Stimulated activated CD4-positive, alpha-beta T cell treated with anti-CD3 and anti-CD28 coated beads, Interleukin-1b, Interleukin-23, amount 100 ng/mL, for 24 hours (primary cell): ENCODE measurements at places on chromosomes 11 and 22.

DNA sequence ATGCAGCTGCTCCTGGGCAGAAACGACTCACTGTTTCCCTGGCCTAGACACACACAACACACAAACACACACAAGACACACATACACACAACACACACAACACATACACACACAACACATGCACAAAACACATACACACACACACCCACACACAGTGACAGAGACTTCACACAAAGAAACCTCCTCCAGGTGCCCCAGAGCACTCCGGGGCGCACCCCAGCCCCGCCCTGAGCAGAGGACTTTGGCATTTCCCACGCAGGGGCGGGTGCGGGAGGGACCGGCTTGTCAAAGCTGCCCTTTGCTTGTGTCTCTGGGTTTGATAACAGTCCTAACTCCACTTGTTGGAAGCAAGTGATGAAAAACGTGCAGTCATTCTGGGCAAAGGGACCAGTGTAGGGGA is 6.5 kb downstream of the APOBEC3A start:
- no peak for DNase-seq

DNA sequence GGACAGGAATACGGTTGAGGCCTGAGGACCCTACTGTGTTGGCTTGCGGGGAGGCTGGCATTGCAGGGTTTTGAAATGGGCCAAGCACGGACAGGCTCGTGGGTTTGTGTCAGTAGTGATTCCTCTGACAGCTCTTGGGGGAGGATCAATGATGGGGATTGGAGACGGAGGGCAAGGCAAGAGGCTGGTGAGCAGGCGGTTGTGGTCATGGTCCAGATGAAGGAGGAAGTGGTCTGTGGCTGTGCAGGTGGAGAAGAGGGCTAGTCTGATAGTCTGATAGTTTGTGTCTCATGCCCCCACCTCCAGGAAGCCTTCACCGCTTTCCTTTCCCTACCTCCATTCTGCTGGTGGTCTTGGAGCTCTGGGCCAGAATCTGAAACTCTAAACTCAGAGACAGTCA is 3.0 kb downstream of the MAFF start:
- DNase-seq: no peak

DNA sequence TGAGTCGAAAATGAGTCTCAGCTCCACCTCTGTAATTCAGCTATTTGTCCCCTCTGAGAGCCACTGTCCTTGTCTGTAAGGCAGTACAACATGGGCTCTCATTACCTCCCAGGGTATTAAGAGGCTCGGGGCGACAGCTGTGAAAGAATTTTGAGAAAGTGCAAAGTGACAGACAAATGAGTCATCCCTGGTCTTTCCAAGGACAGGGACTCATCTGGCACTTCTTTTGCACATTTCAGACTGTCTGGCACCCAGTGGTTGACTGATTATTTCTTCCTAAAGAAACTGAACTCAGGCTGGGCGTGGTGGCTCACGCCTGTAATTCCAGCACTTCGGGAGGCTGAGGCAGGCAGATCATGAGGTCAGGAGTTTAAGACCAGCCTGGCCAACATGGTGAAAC is 62.1 kb upstream of the ARFGAP3 start:
- DNase-seq: no peak

- no peak for DNase-seq
Observed at GRCh38 chr22:36009085-36009484, 19.5 kb downstream of the RBFOX2 start.

- DNase-seq: no peak
Observed at GRCh38 chr22:17929909-17930308, 94.5 kb downstream of the MICAL3 start.

- no peak for DNase-seq
Observed at GRCh38 chr11:36131721-36132397, 157.4 kb downstream of the COMMD9 start.

DNA sequence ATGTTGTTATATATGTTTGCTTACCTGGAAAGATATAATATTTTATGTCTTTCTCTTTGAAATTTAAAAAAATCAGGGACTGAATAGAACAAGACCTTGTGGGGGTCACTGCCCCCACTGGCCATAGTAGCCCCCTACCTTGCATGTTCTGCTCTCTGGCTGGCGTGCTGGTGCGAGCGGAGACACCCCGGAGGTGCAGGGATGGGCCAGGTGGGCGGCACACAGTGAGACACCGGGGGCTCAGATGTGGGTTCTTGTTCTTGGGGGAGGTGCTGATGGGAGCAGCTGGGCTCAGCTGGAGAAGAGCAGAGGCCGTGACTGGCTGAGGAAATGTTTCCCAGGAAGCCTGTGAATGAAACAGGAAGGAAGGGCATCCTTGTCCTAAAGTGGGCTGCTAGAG is 20.2 kb downstream of the GAB4 start:
- DNase-seq: no peak

- no peak for DNase-seq
Observed at GRCh38 chr11:72673284-72673942, 809 bp downstream of the PDE2A start.

GRCh38 chr11:875203-875602 is 32.6 kb downstream of the TSPAN4 start:
- no peak for DNase-seq

DNA sequence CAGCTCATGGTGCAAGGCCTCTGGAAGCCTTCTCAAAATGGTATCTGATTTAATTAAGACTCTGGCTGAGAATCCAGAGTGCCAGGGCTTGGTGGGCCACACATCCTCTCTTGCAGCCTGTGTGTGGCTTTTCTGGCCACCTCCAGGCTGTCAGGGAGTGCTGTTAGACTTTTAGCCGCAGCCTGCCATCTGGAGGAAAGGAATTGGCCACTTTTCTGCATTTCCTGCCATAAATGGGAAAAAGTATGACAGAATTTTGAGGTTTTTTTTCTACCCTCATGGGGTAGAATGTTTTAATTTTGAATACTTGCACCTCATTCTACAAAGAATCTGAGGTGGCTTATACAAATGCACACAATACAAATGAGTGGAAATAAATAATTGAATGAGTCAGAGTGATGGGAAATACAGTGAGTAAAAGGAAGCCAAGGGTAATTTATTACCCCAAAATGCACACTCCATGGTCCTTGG is 218.4 kb downstream of the ADAMTS15 start:
- no peak for DNase-seq

DNA sequence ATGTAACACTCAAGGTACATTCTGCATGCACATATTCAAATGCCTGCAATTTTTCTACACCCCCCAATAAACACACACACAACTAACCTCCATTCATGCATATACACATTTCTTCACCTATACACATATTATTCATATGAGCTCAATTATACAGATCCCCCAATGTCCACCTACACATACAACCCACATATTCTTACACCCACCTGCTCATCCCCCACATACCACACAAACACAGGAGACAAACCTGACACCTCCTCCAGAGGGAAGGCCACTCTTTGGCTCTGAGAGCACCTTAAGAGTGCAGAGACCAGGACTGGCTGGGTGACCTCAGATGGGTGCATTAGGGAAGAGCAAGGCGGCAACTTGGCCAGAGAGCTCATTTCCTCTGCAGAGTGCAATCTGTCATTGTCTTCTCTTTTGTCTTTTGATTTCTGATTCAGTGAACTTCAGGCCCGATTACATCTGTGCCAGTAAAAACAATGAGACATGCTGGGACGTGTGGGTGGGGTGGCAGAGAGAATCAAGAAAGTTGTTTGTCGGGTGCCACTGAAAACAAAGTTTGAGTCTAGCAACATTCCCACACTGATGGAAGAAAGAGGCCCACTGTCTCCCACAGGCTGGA is 208.4 kb downstream of the NXPE2 start:
- DNase-seq: no peak

GRCh38 chr11:61023086-61023965 is 51.8 kb downstream of the CD6 start:
- DNase-seq: no peak

DNA sequence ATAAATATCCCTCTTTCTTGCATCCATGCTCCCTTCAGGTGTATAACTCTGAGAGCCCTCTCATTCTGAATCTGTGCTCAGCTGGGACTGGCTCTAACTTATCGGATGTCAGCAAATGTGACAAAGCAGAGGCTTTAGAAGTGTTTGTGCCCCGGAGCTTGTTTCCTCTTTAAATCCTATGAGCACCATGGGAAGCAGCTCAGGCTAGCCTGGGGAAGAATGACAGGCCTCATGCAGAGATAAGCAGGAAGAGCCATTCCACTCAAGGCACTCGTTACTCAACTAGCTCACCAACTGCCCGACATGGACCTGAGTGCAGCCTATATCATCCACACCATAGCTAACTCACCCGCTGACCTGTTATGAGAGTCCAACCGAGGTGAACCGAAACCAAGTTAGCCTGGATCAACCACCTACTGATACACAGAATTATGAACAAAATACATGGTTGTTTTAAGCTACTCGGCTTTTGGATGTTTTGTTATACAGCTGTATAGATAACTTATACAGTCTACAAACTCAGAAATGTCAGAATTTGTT is 990.7 kb downstream of the NTM start:
- DNase-seq: no peak

- no peak for DNase-seq
Observed at GRCh38 chr22:49269928-49270327, 557.7 kb downstream of the BRD1 start.

DNA sequence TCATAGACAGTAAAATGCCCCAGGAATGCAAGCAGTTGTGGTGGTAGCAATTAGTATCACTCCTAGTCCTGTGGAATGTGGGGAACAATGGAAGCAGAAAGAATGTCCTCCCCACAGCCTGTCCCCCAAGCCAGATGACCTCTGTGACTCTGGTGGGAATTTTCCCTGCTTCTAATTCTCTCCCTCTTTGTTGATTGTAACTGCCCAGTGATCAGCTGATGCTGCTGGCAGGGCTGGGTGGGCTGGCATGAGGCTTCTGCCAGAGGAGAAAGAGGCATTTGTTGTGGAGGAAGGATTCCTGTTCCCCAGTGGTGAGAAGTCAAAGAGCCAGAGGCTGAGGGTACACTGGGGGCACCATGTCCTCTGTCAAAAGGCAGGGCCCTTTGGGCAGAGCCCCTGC is 116.7 kb upstream of the NCAM1 start:
- DNase-seq: no peak

DNA sequence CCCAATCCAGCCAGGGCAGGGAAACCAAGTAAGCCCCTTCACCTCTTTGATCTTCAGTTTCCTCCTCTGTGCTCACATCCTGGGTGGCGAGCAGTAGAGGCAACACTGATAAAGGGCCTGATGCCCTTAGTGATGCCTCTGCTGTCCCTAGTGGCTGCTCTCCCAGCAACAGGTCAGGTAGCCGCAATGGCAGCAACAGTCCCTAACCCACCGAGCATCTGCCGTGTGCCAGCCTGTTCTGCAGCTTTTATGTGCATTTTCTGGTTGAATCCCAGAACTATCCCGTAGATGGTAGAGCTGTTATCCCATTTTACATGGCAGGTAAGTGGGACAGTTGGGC is 5.2 kb downstream of the SCYL1 start:
- no peak for DNase-seq

DNA sequence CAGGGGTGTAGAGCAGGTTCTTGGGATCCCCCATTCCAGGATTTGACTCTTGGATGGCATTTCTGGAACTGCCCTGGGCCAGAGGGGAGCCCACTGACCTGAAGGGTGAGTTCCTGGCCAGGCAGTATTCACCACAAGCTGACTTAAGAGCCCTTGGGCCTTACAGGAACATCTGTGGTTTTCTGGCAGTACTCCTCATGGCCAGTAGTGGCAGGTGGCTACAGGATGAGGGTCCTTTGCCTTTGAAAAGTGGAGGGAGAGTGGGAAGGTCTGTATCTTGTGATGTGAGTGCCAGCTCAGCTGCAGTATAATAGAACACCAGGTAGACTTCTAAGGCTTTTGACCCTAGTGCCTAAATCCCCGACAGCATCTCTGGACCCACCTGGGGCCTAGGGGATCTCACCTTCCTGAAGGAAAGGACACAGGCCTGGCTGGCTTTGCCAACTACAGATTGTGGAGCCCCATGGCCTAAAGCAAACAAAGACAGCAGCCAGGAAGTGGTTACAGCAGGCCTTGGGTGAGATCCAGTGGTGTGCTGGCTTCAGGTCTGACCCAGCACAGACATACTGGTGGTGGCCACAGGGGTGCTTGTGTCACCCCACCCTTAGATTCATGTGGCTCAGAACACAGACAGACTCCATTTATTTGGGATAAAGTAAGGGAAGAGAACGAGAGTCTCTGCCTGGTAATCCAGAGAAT is 9.0 kb downstream of the OR51S1 start:
- DNase-seq: no peak
